Stimulated activated naive CD4-positive, alpha-beta T cell treated with Interleukin-2 at 50 U/mL for 16 hours (primary cell): ENCODE measurements at places on chromosomes 4 and X.
A peak's percentile ranks its signal among the peaks of the same experiment; 100 is the strongest.

DNA sequence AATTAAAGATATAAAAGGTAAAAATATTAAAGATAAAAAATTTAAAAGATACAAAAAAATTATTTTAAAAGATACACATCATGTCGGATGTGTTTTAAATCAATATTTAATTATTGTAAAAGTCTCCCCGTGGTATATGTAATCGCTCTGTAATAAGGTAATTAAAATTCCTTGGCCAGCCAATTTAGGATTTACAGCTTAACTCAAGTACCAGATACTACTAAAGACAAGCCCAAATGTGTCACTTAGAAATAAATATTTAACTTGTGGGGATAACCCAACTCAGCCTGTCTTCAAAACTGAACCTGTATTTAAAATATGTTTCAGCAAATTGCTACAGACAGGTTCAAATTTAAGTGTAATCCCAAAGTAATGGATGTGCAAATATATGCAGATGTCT is 56.0 kb downstream of the GPR82 start:
- DNase-seq: no peak

GRCh38 chr4:70839589-70840093 is at the start of gene GRSF1:
Gene GRSF1 (minus strand): TSS chr4:70839890. CDS start chr4:70839827, 63 bp downstream.
- DNase-seq: peak; percentile 93

DNA sequence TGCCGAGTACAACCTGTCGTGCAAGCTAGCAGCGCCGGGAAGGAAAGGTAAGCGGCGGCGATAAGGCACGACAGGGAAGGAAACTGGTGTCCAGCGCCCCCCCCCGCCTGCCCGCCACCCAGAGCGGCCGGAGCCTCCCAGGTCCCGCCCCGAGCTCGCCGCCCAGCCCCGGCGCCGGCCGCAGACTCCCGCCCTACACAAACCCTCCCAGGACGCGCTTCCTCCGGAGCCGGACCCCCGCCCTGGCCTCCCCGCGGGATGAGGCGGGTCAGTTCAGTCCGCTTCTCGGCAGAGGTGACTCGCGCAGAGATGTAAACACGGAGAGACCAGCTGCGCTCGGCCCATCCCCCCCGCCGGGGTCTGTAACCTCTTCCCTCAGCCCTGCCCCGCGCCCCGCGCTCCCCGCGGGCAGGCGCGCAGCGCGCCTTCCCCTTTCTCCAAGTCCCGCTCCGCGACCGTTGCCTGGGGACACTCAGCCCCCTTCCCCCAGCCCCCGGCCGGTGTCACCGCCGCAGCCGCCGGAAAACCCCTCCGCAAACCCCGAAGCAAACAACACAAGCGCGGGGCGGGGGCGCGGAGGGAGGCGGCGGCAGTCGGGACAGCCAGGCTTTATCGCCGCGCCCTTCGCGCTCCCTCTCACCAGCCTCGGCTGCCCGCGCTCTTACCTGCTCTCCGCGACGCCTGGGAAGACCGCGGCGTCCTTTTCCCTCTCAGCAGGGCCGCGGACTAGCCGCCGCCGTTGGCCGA is 543 bp downstream of the ELF2 start:
- DNase-seq: peak; percentile 69

DNA sequence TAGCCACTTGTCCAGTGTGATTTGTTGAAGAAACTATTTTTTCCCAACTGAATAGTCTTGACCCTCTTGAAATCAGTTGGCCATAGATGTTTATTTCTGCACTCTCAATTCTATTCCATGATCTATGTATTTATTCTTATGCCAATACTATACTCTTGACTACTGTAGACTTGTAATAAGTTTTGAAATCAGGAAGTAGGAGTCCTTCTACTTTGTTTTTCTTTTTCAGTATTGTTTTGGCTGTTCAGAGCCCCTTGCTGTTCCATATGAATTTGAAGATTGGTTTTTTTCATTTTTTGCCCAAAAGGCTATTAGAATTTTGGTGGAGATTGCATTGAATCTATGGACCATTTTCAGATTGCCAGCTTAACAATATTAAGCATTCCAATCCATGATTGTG is 10.2 kb downstream of the SAP30 start:
- DNase-seq: no peak

- DNase-seq: no peak
These were observed 28.4 kb downstream of the DDX60L start for GRCh38 chr4:168451744-168452390.

GRCh38 chr4:151048913-151049312 is 33.8 kb upstream of the LRBA start:
- DNase-seq: no peak

DNA sequence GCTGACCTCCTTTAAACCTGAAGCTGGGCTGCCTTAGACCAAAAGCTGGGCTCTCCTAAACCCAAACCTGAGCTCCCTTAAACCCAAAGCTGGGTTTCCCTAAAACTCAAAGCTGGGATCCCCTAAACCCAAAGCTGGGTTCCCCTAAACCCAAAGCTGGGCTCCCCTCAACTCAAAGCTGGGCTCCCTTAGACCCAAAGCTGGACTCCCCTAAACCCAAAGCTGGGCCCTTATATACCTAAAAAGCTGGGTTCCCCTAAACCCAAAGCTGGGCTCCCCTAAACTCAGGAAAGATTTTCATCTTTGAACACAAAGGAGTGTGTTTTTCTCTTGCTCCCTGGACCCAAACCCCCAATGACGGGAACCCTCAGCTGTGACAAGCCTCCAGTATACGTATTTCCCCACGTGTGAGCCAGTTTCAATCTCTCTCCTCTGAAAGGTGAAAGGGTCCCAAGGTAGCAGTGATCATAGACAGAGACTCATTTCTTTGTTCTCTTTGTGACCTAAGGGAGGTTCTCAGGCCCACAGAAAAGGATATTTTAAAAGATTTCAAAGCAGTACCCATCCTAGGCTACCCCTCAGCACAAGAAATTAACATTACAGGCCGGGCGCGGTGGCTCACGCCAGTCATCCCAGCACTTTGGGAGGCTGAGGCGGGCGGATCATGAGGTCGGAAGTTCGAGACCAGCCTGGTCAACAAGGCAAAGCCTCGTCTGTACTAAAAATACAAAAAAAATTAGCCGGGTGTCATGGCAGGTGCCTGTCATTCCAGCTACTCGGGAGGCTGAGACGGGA is 31.3 kb upstream of the ASMTL start:
- DNase-seq: no peak

- peak; percentile 3 for DNase-seq
These were observed 76.7 kb downstream of the SCD5 start for GRCh38 chr4:82721819-82722423.

GRCh38 chr4:4842476-4843441 is 16.7 kb upstream of the MSX1 start:
- no peak for DNase-seq

- no peak for DNase-seq
These were observed 29.6 kb upstream of the BBS12 start for GRCh38 chr4:122702939-122703338.

DNA sequence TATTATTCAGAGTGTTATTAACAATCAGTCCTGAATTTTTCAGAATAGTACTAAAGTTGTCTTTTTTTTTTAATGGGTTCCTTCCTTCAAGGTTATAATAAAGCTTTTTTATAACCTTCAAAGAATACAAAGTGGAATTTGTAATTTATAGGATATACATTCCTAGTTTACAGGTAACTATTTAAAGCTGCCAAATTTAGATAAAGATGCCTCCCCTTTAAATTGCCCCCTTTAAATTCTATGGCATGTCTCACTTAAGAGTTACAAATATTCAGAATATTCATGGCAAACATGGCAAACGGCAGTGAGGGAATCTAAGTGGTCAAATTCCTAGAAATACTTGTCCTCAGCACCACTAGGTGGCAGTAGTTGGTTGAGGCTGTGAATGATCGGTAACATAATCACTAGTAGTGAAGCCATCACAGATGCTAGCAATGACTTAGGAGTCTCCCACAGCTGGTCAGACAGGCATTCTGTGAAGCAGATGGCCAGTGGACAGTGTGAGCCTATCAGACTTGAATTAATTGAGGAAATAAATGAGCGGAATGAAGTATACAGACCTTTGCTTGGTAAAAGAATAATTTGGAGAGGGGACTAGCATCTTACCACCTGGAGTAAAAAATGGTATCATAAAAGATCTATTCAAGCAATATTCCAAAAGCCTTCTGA is 86.4 kb downstream of the CBR4 start:
- peak; percentile 26 for DNase-seq

GRCh38 chr4:82688091-82688795 is 110.4 kb downstream of the SCD5 start:
- no peak for DNase-seq

DNA sequence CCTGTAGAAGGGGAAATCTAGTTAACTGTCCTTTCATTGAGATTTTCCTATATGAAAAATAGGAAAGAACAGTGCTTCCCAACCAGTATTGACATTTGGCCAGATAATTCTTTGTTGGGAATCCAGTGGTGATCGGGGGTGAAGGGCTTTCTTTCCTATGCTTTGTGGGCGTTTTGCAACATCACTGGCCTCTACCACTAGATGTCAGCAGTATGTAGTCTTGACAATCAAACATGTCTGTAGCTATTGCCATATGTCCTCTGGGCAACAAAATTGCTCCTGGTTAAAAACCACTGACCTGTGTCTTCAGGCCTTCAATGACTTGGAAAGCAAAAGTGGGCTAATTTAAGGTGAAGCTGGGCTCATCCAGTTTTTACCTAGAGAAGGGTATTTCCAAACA is 658.5 kb downstream of the DACH2 start:
- no peak for DNase-seq

GRCh38 chrX:118862979-118863378 is 39.4 kb downstream of the ZCCHC12 start:
- no peak for DNase-seq

GRCh38 chr4:130257271-130257670 is 1161.3 kb downstream of the C4orf33 start:
- no peak for DNase-seq

DNA sequence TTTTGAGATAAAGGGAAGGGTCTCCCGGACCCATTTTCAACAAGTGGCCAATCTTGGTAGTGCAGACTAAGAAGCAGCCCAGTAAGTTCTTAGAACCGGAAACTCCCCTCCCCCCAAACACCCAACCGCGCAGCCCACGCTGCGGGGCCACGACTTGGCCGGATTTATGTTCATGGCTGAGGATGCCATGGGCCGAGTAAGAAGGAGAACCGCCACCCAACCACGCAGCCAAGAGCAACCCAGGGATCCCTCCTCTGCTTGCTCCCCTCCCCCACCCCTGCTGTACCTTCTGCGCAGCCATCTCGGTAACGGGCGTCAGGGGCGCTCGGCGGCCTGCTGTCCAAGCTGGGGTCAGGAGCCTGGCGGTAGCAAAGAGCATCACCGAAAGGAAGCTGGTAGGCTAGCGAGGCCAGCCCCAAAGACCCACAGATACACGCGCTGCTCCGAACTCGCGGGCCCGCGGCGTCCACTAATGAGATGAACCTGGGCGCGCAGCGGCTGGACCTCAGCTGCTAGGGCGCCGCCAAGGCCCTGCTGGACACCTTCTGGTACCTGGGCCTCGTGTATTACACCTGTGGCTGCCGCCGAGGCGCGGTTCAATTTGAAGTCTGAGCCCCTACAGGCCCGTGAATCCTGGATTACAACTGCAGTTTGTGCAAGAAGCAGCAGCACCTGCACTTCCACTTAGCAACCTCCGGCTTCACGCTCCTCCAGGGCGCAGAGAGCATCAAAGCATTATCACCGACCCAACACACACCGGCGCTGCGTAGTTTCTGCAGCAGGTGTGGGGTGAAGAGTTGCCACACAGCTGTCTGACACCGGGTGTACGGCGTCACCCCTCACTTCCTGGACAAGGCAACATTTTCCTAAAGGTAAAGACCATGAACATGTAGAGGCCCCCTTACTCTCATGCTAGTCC is 63.4 kb downstream of the NUDT10 start:
- DNase-seq: peak; percentile 26

GRCh38 chr4:138410266-138410665 is 168.1 kb upstream of the SLC7A11 start:
- no peak for DNase-seq

- no peak for DNase-seq
These were observed 187.3 kb upstream of the INTU start for GRCh38 chr4:127445471-127445870.

DNA sequence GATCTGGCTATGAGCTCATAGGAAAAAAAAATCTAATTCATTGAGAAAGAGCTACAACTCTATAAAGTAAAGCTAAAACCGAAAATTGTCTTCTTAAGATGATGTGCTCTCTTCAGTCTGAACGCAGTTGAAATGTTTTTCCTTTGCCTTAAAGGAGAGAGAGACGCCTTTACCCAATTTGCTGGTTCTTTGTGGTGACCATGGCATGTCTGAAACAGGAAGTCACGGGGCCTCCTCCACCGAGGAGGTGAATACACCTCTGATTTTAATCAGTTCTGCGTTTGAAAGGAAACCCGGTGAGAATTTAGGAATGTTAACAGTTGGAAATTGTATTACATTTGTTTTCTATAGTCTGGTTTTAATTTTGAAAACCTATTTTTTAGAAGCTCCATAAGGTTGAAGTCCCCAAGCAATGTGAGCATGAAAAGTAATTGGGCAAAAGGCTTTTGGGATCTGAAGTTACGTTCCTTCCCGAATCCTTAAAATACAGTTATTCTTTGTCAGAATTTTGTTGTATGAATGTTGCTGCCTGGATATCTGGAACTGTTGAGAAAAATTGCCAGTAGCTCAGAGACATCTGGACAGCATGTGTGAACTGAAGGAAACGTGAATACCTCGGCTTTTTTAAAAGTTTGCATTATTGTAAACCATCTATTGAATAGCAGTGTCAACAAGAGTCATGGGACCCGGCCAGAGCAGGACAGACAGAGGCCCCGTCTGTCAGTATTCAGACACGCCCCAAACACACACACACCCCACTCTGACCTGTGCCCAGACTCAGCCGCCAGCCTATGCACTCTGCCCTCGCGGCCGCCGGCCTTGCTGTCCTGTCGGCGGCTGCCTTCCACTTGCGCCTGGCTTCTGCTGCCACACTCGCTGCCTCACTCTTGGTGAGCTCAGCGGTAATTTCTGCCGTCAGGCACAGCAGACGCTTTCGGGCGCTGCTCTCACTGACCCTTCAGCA is 9.9 kb downstream of the PIGG start:
- DNase-seq: no peak

DNA sequence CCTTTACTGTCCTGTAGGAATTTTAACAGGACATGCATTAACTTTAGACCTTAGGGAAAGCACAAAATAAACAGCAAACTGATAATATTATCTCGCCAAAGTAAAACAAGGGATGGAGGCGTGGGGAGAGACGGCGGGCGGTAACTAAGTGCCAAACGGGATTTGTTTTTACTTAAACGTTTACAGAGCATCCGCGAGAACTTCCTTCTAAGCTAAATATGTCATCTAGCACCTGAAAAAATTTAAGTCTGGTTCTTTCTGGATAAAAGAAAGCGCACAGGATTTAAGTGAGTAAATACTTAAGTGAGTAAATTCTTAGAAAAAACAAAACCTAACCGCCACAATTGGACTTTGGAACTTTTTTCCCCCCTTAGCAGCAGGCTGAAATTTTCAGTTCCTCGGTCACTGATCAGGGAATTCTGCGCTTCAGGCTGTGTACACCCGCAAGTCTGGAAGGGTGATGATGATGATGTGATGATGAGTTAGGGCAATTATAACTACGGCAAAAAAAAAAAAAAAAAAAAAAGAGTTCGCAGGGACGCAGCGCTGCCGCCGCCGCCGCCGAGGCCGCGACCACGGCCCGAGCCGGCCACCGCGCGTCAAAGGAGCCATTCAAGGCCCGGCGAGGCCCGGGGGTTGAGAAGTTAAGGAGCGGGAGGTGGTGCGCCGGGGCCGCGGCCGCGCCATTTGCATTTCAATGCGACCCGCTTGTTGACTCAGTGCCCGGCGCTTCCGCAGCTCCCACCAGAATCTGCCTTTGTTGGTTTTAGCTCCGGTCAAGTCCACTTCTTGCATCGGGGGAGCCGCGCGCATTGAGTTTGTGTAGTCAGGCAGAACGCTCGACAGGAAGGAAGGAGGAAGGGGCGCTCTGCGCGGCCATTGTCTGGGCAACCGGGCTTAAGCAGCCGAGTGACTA is 108.8 kb downstream of the SPRY1 start:
- no peak for DNase-seq

- DNase-seq: no peak
These were observed 37.1 kb downstream of the BRCC3 start for GRCh38 chrX:155108427-155108826.
